ENCODE measurements at places on chromosomes 7 and 10.

- no peak for DNase-seq
Measured at GRCh38 chr7:27834179-27834921, 94.4 kb downstream of the TAX1BP1 start.

DNA sequence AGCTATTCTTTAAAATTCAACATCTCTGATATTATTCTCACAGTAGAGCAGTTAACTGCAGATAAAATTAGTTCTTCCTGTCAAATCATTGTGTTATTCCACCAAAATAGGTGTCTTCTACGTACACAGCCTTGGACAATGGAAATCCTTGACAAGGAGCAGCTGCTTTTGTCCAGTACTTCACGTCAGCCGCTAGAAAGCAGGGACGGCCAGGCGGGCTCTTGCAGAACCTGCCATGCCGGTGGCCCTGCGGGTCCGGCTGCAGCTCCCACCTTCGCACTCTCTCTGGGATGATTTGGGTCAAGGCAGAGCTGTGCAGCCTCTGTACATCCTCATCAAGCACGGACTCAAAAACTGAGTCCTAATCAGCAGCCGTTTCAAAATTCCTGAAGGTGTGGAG, 2.2 kb upstream of the FOXI2 start:
- no peak for DNase-seq

- DNase-seq, result no peak
Measured at GRCh38 chr10:75375838-75376237, 25.7 kb downstream of the ZNF503 start.

DNA sequence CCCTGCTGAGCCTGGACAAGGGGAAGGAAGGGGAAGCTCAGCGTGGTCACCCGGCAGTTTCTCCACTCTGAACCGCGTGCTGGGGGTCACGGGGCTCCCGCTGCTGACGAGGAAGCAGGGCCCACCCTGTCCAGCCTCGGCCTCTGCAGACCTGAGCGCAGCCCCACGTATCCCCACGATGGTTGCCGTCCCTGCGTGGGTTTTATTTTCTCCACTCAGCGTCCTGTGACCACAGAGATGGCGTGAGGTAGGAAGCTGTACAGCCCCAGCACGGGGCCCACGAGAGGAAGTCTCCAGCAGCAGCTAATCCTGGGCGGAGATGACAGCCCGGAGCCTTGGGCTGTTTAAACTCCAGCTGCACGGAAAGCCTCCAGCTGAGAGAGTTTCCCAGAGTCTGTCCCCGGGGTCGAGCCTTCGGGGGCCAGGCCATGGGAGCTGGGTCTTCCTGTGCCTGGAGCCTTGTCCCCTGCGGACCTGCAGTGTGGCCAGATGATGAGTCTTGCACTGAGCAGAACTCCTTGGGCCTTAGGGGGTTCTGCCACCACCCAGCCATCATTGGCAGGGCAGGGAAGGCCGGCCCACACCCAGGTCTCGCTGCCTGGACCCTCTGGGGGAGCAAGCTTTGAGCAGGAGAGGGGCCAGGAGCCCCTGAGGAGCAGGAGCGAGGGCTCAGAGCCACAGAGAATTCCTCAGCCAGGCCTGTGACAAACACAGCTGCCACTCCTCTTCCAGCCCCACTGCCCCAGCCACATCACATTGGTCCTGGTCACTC, 72.8 kb upstream of the FAM20C start:
- DNase-seq, result no peak

DNA sequence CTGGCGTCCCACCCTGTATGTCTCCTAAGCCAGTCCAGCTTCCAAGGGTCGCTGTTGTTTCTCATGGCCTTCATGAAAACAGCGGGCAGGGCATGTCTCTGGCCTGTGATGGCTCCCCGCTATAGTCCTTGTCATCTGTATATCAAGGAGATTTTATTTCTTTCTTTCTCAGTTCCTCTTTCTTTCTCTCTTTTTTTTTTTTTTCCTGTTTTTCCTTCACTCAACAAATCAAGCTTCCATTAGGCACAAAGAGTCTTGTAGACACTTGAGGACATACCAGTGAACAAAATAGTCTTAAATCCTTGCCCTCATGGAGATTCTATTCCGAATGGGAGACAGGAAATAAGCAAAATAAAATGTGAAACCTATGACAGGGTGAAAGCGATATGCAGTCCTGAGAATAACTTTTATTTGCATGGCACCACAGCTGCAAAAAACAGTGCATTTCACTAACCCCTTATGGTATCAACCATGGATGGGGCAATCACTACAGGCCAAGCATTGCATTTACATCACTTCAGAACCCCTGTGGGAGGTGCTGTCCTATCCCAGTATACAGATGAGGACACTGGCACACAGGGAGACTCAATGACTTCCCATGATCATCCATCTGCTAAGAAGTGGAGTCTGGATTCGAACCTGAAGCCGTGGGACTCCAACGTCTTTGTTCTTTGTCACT, 50.7 kb downstream of the SYPL1 start:
- no peak for DNase-seq

DNA sequence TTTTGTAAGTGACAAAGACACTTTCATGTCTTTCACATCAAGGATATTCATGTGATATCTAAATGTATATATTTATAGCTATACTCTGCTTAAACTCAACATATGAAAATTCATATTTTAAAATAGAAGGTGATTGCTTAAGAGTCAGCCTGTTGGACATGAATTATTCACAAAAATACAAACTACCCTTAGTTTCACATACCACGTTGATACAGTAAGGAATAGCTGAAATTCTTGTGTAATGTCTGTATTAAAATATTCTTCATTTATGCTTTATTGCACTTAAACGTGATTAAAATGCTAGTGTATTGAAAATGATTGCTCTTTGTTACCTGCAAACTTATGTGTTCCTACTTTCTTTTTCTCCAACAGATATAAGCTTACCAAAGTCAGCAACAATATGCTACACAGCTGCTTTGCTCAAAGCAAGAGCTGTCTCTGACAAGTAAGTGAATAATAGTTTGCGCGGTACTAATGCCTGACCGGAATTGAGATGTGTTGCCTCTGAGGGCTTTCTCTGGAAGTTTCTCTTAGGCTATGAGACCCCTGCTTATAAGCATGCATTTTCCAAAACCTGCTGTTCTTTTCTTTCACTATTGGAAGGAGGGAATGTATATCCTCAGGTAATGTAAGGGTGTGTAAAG, 133.8 kb downstream of the WNT2 start:
- DNase-seq, result no peak

- DNase-seq, result no peak
Measured at GRCh38 chr7:117158941-117159697, 163.7 kb downstream of the WNT2 start.

GRCh38 chr10:26385443-26385842, 52.7 kb upstream of the APBB1IP start:
- no peak for DNase-seq
